ENCODE measurements at places on chromosomes 4 and X.

DNA sequence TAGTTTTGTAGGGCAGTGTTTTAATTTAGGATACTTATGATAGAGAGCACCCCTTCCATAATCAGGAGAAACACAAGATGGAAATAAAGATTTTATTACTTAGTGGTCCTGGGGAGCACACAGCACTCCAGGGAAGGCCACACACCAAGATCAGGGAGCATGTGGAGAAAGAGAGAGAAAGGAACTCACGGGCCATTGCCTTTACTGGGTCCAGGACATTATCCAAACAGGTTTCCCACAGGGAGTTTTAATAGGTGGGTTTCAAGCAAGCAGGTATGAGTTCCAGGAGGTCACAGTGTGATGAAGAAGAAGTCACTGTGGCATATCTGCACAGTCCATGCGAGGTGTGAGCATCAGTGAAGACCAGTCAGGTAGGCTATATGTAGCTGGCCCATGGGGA, 46.8 kb downstream of the NFKB1 start:
- DNase-seq: no peak

DNA sequence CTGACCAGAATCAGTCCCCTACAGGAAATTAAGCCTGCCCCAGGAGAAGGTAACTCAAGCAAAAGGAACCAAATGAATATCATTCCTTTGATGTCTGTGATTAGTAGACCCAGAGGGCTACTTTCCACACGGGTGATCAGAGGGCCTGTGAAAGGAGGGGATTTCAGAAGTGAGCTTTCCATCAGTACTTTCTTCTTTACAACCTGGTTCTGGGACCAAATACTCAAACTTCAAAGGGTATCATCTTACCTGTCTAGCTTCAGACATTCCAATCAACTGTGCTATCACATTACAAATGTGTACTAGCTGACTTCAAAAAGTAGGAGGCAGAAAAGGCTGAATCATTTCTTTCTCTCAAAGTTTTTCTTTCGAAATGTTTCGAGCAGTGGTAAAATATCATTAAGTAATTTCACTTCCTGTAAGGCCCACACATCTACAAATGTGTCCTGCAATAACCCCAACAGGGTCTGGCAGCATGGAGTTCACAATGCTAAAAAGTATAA, 23.9 kb downstream of the ACSL4 start:
- DNase-seq: no peak

DNA sequence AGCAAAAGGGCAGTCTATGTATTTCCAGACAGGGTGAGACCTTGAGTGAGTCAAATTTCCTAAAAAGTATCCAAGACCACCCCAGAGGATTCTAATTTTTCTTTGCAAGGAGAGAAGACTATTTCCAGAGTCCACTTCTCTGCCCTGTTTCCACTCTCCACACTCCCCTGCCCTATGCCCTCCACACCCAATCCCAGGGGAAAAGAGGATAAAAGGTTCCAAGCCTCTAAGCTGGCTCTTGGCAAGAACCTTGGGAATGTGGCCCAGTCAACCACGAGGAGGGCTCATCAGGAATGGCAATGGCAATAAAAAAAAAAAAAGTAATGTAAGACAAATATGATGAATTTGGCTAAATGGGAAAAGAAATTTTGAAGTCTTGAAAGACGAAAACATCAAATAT, 65.9 kb downstream of the SRPX start:
- no peak for DNase-seq

DNA sequence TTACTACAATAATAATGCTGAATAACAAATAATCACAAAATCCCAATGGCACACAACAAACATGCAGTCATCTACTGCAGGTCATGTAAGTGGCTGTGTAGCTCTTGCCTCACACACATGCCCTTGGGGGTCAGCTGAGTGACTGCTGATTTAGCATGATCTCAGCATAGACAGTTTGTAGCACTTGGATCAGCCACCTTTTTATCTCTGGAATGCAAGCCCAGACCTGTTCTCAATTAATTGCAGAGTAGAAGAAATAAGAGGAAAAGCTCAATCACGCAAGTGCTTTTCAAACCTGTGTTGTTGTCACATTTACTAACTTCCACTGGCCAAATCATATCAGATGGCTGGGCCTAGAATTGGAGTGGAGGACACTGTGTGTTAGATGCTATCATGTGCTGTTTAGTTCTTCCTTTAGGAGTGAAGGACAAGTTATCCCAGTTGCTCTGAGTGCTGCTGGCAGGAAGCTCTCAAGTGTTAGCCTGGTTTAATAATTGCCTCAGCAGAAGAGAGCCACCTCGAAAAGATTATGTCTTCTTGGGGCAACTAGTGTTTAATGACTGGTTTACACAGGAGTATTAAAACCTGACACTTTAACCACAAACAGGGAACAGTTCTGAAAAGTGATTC, 128.3 kb upstream of the EPHA5 start:
- no peak for DNase-seq

GRCh38 chr4:51868449-51868847, 25.5 kb downstream of the DCUN1D4 start:
- DNase-seq: no peak

DNA sequence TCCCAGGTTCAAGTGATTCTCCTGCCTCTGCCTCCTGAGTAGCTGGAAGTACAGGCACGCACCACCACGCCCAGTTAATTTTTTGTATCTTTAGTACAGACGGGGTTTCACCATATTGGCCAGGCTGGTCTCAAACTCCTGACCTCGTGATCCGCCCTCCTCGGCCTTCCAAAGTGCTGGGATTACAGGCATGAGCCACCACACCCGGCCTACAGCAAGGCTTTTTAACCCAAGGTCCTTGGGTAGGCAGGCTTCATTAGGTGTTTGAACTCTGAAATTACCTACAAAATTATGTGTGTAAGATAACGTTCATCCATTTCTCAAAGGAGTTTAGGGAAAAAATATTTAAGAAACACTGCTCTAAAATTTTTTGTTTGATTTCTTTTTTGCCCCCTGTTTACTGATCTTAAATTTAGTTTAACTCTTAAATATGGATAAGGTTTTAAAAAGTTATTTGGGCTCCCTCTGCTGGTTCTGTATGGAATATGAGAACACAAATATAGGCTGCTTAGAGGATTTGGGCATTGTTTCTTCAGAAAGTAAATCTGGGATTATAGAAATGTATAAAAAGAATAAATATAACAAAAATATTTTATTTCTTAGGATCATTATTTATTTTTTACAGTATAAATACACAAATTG, 92.8 kb downstream of the CBR4 start:
- DNase-seq: no peak
